ENCODE measurements at places on chromosomes 1 and 21.

DNA sequence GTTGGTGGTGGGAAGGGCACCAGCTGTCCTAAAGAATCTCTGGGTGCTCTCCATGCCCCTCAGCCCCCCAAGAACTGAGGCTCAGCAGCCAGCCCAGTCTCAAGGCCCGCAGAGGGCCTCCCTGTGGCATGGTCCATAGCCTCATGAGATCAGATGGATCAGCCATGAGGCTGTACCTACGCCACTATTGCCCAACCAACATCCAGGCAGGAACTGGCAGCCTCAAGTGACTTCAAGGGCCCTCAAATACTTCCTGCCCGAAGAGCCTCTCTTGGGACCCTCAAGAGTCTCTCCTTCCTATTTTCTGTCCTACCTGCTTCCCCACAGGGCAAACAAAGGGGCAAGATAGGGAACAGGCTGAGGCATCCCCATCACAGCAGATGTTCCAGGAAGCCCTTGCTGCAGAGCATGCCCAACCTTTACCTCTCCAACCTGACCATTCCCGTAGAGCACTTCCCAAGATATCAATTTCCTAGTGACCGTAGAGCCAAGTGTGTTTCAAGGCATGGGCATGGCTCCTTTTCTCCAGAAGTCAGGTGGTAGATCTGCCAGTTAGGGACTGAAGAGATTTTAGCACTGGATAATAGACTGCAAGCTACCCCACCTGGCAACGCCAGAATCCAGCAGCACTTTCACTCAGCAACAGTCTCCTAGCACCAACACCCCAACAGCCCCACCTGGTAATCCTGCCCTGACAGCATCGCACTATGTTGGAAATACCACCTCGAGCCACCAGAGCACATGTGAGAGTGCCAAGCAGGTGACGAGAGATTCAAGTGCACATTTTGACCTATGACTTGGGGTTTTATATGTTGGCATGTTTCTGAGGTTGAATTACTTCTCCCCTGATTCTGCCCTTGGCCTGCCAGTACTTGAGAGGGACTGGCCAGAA is 13.7 kb upstream of the MFSD2A start:
- no peak for DNase-seq

DNA sequence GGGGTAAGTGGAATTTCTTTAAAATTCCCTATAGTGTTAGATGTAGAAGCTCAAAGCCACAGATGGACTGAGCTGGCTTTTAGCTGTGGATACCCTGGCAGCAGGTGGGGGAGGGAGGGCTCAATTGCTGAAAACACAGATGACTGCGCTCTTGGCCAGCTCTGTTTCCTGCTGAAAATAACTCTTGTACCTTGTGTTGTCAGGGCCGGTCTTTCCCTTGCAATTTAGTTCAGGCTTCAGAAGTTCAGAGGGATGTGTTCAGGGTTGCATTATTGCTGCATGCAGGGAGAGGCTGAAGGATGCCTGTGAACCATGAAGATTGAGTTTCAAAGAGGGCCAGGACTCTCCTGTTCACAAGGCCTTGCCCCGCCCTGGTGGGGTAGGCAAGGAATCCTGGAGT is 58.1 kb upstream of the GCLM start:
- no peak for DNase-seq

GRCh38 chr1:168601051-168601450 is 24.6 kb downstream of the XCL1 start:
- DNase-seq = no peak

DNA sequence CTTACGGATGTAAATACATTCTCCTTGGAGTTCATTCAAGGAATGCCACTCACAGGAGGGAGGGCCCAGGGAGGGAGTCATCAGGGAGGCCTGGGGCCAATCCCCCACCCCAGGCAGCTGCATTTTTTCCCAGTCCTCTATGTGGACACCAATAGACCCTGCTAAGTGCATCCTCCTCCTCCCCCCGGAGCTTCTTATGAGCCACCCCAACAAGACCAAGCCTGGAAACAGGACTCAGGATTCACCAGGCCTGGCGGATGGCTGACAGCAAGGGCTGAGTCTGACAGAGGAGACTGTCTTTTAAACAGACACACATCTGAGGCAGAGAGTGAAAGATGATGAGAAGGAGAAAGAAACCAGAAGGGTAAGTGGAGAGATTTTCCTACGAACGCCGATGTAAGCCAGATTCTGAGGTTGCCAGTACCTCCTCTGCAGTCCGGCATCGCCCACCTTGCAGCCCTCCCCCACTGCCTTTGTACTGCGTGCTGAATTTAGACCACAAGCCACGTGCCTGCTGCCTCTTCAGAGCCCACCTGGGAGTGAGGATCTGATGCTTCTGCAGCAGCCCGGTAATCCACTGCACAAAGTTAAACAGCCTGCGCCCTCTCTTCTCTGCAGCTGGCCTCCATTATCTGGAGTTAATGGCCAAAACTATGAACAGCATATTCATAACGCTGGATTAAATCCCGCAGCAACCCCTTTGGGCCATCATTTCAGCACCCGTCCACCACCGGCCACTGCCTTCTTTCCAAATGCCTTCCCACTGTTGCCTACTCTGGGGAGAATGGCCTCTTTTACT is 17.6 kb upstream of the SFPQ start:
- DNase-seq = no peak

DNA sequence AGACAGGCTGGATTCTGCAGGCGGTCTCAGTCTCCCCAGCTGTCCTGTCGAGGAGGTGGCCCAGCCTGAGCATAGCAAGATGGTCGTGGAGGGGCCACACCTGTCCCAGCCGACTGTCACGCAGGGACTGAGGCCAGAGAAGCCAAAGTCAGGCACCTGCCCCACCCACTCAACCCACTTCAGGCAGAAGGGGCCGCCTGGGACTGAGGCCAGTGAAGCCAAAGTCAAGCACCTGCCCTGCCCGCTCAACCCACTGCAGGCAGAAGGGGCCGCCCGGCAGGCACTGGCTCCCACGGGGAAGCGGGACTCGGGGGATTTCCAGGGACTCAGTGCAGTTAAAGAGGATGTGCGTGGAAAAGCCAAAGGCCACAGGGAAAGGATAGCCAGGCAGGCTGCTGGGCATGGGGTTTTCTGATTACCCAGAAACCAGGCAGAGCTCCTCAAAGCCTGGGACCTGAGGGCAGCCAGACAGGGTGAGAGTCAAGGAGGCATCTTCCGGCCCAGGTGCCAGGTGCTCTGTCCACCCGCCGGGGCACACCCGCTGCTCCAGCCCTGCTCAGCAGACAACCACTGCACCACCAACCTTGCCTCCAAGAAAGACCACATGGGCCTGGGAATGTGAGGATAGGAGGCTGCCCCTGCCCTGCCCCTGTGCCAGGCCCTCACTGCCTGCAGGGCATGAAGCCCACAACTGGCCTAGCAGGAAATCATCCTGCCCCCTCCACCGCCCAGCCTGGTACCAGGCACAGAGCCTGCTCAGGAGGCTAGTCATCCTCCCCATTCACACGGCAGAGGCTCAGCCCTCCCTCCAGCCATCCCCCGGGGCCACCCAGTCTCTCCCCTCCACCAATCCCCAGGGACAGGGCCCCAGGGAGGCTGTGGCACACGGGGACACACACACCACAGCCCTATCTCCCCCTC is 41.0 kb downstream of the MEGF6 start:
- DNase-seq = no peak

GRCh38 chr1:87790756-87791155 is 462.1 kb downstream of the LMO4 start:
- no peak for DNase-seq

GRCh38 chr1:234302354-234302962 is 70.8 kb upstream of the COA6 start:
- DNase-seq = no peak

- no peak for DNase-seq
Measured at GRCh38 chr1:14925336-14926136, 228.0 kb upstream of the TMEM51 start.

DNA sequence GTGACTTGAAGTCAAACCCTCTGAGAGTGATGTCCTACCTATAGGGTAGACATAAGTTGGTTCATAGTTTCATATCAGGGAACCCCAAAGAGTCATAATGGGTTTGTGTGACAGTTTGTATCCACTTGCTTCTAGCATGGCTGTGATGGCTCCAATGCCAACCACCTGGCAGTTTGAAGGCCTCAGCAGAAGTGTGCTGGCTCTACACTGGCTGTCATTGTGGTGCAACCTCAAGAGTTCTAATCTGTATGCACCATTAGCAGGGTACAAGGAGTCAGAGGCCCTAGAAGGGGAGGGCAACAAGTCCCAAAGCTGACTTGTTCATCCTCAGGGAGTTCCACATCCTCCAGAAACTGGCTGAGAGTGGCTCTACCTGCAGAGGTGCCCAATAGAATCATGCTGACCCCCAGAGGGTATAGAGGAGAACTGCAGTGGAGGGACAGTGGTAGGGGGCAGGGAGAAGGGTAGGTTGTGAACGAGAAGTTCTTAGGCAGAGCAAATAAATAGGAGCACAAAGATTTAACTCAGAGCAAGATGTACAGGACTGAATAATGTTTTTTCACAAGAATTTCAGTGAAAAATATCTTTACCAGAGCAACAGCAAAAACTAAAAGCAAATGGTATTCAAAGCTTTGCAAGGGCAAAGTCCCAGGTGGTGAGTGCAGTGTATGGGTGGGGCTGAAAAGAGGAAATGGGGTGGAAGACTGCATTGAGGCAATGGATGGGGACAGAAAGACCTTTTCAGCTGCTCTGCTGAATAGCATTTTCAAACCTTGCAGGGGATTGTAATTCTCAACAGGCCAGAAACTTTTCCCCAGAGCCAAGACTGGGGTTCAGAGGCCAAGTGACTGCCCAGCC is 3.2 kb downstream of the FCRL2 start:
- DNase-seq = no peak

GRCh38 chr1:23784846-23785245 is 6.1 kb upstream of the LYPLA2 start:
- no peak for DNase-seq

DNA sequence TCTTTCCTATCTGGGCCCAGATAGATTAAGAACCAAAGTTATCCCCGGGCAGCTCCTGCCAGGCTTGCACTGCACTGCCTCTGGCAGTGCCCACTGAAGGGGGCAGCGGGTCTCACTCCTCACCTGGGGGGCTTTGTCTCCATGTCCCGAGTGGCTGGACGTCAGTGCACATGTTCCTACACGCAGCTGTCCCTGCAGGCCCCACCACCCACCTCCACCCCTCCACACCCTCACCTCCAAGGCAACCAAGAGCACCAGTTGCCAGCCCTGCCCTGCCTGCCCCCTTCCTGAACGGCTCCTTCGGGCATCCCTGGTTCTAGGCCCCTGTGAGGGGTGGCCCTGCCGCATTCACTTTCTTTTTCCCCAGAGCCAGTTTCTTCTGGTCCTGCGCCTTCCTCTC is 147.2 kb downstream of the PEX14 start:
- no peak for DNase-seq

- no peak for DNase-seq
Measured at GRCh38 chr1:200096774-200097173, 69.3 kb downstream of the NR5A2 start.

GRCh38 chr1:101238681-101239094 is 1.9 kb downstream of the S1PR1 start:
- DNase-seq = peak; percentile 86

- no peak for DNase-seq
Measured at GRCh38 chr1:21592086-21592865, 76.9 kb downstream of the RAP1GAP start.

DNA sequence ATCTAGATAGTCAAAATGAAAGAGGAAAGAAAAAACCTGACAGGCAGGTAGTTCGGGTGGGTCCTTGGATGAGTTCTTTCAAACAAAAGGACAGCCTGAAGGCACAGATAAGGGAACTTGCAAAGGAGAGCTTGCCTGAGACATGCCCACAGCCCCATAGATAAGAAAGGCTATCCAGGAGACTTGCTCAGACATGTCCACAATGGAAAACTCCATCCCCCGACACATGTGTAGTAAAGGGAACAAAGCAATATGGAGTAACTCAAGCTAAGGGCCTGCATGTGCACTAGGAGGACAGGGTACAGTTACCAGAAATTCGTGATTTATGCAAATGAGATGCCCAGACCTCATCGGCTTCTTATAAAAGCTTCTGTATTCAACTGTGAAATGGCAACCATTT is 281.5 kb downstream of the NEGR1 start:
- no peak for DNase-seq

- peak; percentile 39 for DNase-seq
Measured at GRCh38 chr1:9687120-9687873, 35.8 kb downstream of the PIK3CD start.

DNA sequence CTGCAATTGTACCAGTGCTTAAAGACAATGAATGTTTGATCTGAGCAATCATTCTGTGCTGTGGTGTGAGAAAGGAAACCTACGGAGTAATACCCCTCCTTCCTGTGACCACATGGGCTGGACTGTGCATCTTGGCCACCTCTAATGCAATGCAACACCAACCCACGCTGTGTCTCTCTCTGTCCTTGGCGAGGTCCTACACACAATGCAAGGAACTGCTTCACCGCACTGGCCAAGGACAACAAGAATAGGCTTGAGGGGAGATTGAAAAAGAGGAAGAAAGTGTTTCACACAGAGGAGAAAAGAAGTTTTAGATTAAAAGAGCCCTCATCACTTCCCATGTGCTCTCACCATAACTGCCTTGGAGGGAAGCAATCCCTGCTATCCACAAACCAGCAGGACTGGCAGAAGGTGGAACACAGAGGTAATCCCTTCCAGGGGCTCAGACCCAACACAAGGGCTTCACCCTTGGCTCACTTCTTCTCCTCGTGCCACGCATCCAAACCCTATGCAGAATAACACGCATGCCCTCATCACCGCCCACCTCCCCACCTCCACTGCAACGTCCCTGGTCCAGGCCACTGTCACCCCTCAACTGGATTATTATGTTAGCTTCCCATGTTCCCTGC is 112.5 kb upstream of the ERG start:
- DNase-seq = no peak

DNA sequence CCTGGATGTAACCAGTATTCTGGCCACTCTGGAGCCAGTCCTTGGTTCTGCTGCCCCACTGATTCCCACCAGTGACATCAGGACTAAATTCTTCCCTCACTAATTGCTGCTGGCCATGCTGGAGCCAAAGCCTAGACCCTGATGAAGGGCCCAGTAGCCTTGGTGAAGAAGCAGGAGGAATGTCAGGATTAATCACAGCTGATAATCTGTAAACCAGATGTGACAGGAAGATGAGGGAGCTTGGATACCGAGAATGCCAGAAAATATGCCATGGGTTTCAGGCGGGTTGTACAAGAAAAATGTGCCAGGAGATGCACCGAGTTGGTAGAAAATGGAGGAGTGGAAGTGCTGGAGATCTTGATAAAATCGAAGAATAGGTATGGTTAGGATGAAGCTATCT is 119.0 kb upstream of the PPP2R5A start:
- no peak for DNase-seq

GRCh38 chr1:242205622-242206489 is 207.0 kb upstream of the MAP1LC3C start:
- DNase-seq = no peak

GRCh38 chr1:222028116-222028515 is 286.2 kb upstream of the DUSP10 start:
- no peak for DNase-seq

GRCh38 chr1:67532452-67533216 is 102.4 kb upstream of the SERBP1 start:
- DNase-seq = no peak

- DNase-seq = no peak
Measured at GRCh38 chr21:42472521-42472920, 23.5 kb downstream of the RSPH1 start.

- DNase-seq = peak; percentile 43
Measured at GRCh38 chr1:11664336-11665065, 501 bp downstream of the FBXO6 start.

Data from stimulated activated CD8-positive, alpha-beta memory T cell treated with anti-CD3 and anti-CD28 coated beads, Interleukin-15, amount 100 ng/mL, for 1 hour (primary cell).